Vagina (tissue), 2 donors: ENCODE measurements at places on chromosomes 4 and X.

- DNase-seq: no peak
Observed at GRCh38 chrX:78307665-78308064, 19.7 kb downstream of the CYSLTR1 start.

DNA sequence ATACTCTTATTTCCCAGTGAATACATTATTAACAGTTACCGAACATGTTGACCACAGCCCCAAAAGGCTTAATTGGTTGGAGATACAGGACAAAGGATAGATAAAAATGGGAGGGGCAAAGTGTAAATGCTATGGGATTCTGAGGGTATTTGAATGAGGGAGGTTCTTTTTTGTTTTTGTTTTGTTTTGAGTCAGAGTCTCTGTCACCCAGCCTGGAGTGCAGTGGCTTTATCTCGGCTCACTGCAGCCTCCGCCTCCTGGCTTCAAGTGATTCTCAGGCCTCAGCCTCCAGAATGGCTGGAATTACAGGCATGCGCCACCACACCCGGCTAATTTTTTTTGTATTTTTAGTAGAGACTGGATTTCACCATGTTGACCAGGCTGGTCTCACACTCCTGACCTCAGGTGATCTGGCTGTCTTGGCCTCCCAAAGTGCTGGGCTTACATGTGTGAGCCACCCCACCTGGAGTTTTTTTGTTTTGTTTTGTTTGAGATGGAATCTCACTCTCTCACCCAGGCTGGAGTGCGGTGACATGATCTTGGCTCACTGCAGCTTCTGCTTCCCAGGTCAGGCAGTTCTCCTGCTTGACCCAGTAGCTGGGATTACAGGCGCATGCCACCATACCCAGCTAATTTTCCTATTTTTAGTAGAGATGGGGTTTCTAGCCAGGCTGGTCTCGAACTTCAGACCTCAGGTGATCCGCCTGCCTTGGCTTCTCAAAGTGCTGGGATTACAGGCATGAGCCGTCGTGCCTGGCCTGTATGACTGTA, 9.0 kb downstream of the UBE2K start:
- no peak for DNase-seq

DNA sequence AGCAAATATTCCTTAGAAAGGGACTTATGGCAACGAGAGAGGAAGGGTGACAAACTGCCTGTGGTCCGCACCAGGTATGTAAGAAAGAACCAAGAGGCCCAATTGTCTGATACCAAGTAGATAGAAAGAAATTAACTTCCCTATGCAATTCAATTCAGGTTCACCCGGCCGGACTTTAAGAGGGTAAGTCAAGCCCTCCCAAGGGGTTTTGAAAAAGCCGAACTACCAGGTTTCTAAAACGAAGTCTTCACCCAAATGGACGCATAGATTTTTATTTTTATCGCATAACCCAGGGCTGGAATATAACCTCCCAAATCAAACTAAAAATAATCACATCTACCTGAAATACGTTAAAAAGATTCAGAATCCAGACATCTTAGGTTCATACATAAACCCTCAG, 1.6 kb upstream of the MAB21L2 start:
- no peak for DNase-seq

DNA sequence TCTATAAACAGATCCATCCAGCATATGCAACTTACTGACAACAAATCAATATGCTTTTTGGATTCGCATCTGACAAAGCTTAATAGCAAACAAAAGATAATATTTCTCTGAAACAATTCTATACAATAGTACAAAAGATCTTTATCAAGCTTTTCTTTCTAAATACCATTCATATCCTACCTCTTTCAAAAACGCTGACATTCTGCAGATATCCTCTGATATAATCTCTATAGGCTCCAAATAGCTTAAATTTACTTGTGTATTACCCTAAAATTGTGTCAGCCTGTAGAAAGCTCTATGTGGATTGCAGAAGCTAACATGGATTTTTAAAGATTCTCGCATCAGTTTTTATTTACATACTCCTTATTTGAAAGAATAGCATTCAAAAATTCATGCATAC, 260.6 kb downstream of the GASK1B start:
- DNase-seq: no peak

DNA sequence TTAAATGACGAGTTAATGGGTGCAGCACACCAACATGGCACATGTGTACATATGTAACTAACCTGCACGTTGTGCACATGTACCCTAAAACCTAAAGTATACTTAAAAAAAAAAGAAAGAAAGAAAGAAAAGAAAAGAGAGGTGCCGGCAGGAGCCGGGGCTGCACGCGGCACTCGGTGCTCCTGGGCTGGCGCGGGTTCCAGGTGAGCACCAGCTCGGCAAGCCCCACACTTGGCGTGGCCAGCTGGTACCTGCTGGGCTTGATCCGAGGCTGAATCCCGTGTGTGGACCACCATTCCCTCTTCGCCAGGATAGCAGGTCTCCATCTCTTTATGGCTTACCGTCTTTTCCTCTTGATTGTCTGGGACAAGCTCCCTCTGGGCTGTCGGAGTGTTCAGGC, 17.9 kb upstream of the HERC6 start:
- no peak for DNase-seq

DNA sequence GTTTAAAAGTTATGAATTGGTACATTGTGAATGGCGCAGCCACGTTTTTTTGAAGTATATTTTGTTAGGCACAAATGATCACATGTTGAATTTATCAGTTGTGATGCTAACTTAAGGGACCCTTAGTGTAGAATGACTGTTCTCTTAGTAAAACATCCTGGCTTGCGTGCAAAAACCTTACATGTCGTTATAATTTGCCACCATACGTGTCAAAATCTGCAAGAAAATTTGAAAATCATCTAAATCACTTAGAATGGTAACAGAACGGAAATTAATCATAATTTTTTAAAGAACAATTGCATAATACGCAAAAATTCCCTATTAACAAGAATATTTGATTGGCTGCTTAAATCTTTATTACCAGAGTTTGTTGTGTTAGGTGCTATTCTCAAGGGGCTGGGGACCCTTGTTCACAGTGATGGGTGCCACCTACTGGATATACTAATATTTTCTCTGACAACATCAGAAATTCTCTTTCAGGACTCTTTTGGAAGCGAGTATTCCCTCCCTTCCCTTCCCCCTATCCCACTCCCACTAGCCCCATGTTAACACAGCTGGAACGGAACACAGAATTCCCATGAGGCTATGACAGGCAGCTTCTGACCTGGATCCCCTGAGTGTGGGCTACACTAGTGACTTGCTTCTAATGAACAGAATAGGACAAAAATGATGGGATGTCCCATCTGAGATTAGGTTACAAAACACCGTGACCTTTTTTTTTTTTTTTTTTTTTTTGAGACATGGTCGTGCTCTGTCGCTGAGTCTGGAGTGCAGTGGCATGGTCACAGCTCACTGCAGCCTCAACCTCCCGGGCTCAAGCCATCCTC, 71.8 kb downstream of the SUPT20HL2 start:
- no peak for DNase-seq

GRCh38 chr4:28759064-28759463, 1898.4 kb downstream of the STIM2 start:
- DNase-seq: no peak

DNA sequence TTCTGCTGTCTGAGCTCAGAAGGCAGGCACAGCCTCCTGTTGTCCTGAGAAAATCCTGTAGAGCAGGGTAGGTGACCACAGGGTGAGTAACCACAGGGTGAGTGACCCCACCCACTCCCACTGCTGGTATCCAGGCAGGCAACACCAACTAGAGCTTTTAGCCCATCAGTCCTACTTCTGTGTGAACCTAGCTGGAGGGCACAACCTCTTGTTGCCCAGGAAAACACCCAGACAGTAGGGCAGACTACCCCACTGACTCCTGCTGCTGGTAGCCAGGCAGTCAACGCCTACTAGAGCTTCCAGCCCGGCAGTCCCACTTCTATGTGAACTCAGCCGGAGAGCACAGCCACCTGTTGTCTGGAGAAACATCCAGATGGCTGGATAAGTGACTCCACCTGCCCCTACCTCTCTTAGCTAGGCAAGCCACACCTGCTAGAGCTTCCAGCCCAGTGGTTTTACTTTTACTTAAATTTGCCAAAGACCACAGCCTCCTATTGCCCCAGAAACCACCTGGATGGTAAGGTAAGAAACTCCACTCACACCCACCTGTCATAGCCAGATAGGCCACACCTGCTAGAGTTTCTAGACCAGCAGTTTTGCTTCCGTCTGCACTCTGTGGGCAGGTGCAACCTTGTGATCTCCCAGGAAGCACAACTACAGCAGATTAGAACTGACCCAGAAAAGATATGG, 371.6 kb downstream of the INPP4B start:
- no peak for DNase-seq

GRCh38 chrX:37883196-37883595, 35.8 kb upstream of the DYNLT3 start:
- DNase-seq: no peak

- no peak for DNase-seq
Observed at GRCh38 chr4:13706716-13707115, 79.2 kb upstream of the BOD1L1 start.

- no peak for DNase-seq
Observed at GRCh38 chr4:91916219-91916618, 387.5 kb upstream of the GRID2 start.

GRCh38 chr4:150136481-150136880, 58.2 kb downstream of the DCLK2 start:
- DNase-seq: no peak

DNA sequence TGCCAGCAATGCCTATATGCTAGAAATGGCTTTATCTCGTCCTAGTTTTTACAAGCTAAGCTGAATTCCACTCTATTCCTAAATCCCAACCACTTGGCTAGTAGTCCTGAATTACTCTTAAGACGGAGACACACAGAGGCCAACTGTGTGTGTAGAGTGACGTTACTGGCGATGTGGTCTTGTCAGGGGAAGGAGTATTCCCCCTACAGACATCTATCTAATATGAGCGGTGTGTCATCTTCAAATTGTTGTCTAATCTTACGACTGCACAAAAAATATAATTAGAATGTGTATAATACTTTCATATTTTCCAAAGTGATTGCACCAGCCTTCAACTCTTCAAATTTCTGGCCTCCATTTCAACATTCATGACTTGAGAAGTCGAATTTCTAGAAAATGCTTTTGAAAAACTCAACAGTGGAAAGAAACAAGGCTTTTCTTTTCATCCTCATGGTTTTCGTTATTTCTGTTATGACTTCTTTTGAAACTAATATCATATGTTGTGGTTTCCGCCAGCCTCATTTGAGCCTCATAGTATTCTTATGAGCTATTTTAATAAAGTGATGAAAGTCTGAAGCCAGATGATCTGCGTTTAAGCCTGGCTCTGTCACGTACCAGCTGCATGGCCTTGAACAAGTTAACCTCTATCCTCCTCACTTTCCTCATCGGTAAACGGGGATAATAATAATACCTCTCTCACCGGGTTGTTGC, 132.3 kb downstream of the SOWAHB start:
- no peak for DNase-seq

- no peak for DNase-seq
Observed at GRCh38 chr4:12689457-12689856, 794.7 kb downstream of the RAB28 start.

DNA sequence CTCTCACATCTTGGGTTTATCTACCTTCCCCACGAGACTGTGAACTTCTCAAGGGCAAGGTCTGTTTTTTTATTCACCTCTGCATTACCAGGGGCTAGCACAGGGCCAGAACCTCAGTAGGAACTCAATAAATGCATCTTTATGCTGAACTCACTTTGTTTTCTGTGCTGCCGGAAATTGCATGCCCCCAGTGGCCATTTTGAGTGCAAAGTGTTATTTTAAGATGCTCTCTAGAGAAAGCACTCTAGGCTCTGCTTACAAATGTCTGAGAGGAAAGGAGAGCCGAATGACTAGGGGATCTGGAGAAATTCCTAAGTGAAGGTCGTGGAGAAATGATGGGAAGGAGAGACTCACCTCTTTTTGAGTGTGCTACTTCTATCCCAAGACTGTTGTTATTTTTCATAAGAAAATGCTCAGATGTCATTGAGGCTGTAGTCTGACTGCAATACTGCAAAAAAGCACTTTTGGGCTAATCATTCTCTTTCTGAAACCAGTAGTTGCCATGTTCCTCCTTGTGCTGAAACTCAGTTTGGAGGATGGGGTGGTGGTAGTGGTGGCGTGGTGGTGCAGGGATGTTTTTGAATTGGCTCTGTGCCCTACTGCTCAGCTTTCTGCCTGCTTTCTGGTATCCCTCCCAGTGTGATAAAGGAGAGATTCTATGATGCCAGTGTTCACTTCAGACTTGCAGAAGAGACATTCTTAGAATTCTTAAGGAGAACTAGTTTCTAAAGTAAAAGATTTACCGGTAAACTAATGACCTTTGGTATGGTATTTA, 41.3 kb downstream of the DOCK11 start:
- no peak for DNase-seq

DNA sequence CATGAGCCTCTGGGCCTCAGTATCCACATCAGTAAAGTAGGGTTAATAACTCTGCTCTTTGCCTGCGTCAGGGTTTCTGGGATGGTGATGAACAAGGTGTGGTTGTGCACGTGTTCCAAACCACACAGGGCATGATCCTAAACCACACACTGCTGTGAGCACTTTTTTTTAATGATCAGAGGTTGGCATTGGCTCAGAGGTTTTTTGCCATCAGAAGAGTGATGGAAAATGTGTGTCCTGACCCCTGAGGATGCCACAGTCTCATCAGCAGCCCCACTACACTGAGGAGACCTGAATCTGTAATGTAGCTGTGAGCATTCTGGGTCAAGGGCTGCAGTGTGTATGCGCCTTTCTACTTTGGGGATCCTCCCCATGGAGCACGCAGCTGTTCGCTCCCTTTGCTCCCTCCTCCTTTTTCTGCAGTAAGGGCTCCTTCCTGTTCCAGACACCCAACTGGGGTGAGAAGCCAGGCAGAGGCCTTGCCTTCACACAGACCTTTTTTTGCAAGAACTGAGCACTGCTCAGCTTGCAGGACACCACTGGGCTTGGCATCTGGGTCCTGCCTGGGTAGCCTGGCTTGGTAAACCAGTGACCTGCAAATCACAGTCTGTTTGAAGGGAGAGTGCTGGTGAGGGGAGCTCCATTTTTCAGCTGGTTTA, 87.5 kb downstream of the MAMLD1 start:
- no peak for DNase-seq

DNA sequence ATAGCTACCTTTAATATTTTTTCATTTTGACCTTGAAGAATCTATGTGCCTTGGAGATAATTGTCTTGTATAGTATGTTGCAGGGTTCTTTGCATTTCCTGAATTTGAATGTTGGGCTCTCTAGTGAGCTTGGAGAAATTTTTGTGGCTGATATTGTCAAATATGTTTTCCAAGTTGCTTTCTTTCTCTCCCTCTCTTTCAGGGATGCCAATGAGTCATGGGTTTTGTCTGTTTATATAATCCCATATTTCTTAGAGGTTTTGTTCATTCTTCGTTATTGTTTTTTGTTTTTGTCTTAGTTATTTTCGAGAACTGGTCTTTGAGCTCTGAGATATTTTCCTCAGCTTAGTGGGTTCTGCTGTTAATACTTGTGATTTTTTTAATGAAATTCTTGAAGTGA, 20.7 kb downstream of the RAB40AL start:
- no peak for DNase-seq

DNA sequence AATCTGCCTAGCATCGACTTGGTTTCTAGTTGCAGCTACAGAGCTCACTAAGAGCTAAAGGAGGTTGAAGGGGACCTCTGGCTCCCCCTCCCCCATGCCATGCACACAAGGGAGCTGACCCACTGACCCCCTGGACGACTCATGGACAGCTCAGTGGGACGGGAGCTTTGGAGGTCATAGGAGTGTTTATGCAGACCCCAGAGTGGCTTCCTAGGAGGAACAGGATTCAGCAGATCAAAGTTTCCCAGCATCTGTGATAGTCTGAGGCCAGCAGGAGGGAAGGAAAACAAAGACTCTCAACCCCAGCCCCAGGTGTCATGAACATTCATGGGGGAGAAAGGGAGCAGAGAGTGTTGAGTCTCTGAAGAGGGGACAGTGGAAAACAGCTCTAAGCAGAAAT, 104.4 kb downstream of the ARSF start:
- DNase-seq: no peak

GRCh38 chrX:136147315-136147901, at the start of gene FHL1:
TSS of gene FHL1 (plus strand) at chrX:136147533.
- no peak for DNase-seq
